ENCODE measurements at places on chromosomes 3 and 15.

DNA sequence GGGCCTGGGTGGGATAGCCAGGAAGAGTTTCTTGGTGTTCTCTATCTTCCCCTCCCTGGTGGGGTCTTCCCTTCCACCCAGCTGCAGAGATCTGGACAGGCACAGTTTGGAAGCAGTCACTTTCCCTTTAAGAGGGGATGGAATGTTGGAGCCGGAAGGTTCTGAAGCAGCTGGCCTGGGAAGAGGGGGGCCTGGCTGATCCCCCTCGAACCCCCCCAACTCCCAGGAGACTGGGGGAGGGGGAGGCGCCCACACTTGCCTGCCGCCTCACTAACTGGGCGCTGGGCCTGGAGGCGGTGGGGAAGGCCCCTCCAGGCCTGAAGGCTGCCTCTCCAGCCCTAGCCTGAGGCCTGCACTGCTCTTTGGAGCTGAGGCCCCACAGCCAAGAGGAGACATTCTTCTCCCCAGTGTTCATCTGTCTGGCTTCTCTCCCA, 1.4 kb downstream of the DVL3 start:
- no peak for DNase-seq

- no peak for DNase-seq
These were observed 23.4 kb downstream of the GOLIM4 start for GRCh38 chr3:168072323-168072650.

- no peak for DNase-seq
These were observed 288.1 kb upstream of the NECTIN3 start for GRCh38 chr3:110783541-110783940.

DNA sequence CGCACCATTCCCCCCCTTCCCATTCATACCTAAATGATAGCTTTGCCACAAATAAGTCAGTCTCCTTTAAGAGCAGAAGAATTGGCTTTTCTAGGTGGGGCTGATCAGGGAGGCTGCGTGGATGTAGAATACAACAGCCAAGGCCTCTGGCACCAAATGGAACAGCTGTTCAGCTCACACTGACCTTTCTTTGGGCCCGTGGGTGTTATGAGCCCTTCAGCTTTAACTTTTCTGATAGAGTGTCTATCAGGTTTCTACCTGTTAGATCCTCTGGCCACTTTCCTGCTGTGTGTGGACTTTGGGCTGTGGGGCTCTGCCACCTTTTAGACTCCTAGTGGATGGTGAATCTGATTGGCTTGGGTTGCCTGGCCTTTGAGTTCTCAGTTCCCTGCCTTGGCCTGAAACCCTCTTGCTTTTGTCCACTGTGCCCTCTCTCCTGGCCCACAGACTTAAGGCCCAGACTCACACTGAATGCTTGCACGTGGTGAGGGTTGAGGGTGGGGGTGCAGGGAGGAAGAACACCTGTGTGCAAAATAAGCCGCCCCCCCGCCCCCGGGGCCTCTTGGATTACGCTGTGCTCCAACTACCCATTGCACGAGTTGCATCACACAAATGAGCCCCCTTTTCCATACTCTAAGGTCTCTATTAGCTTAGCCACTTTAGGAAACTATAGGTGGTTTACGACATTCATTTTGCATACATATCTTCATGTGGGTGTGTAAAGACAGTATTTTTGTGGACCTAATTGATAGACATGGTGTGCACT, 1.3 kb upstream of the RFX7 start:
- DNase-seq = peak; percentile 56

DNA sequence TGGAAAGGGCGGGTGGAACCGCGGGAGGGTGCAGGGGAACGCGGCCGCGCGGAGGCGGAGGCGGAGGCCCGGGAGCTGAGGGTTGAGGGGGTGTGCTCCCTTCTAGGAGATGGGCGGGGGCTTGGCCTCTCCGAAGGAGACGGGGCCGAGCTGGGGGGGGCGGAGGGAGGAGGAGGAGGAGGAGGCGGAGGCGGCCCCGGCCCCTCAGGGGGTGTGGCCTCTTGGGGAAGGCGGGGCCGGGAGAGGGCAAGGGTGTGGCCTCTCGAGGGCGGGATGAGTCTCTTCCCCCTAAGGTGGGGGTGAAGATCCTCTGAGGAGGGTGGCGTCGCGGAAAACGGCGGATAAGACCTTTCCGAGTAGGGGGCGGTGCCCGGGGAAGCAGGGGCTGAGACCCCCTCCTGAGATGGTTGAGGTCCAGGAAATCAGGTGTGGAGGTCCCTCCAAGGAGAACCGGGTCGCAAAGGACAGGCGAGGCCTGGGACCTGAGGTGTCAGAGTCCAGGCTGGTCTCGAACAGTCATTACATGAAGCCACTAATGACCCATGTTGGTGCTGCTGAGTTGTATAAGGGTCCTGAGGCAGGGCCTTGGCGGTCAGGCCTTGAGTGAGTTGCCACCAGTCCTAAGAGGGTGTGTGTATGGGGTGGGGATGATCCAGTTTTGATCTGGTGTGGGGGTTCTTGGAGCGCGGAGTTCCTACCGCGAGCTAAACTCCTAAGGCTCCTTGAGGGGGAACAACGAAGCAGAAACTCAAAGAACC, 759 bp downstream of the WDR6 start:
- peak; percentile 79 for DNase-seq

DNA sequence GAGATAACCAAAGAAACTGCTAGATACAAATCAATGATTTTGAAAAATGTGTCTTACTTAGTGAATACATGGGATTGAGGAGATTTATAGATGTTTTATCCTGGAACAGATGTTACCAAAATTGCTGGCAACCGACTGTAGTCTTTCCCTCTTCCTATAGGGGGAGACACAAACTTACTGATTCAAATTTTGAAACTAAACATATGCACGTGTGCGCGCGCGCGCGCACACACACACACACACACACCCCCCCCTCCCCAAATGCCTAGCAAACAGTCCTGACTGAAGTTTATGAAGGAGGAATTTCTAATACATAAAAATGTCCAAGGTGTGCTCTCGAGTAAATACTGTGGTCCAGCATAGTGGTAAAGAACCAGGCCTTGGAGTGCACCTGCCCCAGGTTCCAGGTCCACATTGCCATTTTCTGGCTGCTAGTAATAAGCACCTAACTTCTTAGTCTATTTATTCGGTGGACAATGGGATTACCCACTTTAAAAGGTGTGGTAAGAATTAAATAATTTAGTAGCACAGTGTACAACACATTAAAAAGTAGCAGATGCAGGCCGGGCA, 18.5 kb upstream of the C3orf62 start:
- peak; percentile 27 for DNase-seq

DNA sequence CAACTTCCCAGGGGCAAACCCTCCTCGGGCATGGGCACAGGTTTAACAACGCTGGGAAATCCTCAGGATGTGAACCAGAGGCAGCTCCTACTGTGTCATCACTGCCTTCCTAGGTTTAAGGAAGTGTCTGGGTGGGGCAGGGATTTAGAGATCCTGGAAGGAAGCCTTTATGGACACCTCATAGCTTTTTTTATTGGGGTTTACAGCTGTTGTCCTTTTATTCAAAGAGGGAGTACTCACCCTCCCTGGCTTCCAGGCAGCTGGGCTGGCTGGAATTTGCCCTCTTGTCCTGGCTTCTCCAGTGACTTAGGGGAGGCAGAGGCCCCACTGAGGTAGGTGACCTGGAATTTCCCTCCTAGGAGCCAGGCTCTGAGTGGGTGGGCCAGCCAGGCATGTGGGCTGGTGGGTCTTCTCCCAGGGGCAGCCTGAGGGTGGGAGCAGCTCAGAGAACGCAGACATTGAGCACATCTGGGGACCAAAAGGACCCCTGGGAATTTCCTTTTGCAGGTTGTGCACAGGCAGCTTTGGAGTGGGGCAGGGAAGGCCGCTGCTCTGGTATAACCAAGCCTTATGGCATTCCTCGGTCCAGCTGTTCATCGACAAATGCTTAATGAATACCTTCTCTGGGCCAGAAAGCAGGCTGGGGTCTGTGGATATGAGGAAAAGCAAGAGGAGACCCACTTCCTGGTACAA, 13.5 kb upstream of the FAM3D start:
- no peak for DNase-seq

DNA sequence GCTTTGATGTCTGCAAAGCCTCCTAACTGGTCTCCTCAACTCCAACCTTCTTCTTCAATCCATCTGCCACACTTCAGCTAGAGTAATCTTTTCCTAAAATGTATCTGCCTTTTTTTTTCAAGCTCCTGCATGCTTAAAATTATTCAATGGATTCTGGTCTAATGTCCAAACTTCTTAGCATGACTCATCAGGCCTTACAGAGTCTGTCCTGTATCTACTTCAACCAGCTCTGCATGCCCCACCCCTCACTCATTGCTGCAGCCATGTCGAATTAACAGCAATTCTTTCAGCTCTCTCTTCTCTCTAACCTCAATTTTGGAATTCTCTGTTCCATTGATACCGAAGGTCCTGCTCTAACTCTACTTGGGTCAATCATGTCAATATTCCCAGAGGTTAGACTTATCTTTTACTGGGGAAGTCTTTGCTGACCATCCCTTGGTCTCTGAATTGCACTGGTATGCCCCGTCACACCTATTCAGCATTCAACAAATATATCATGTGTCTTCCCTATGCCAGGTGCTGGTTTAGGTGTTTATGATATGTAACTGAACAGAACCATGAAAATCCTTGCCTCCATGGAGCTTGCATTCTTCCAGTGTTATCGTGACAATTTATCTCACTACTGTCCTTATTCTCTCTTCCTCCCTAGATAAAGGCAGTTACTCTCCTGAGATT, 88.5 kb upstream of the NANOGP8 start:
- no peak for DNase-seq

DNA sequence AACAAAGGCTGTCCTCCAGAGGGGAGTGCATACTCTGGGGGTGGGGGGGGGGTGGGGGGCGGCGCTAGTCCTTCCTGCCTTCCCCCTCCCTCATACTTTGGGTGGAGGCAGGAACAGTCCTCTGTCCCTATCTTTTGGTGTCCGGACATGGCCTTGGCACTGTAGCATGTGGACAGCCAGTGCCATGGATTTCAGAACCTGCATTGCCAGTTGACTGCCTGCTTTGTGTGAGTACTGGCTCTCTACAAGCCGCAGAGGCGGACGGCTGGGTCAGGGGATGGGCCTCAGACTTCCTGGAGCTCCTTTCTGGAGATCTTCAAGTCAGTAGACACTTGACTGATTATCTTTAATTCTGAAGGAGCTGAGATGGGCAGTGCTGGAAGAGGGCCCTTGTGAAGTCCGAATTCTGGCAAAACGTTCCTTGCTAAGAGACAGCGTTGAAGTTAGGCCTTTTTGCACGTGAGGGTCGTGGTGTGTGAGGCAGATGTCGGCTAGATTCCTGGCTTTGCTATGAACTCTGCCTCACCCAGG, 2.5 kb downstream of the CLDN11 start:
- DNase-seq = no peak

DNA sequence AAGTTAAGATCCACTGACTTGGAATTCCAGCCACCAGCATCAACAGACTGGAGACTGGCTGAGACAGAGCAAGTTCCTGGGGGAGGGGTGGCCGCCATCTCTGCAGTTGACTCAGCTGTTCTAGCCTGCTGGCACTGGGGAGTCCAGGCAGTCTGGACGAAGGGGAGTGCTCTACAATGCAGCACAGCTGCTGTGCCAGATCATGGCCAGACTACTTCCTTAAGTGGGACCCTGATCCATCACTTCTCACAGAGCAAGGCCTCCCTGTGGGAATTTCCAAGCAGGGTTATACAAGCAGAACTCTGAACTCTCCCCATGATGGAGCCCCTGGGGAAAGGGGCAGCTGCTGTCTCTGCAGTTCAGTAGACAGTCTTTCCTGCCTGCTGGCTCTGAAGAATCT, 35.2 kb downstream of the PYGO1 start:
- no peak for DNase-seq

DNA sequence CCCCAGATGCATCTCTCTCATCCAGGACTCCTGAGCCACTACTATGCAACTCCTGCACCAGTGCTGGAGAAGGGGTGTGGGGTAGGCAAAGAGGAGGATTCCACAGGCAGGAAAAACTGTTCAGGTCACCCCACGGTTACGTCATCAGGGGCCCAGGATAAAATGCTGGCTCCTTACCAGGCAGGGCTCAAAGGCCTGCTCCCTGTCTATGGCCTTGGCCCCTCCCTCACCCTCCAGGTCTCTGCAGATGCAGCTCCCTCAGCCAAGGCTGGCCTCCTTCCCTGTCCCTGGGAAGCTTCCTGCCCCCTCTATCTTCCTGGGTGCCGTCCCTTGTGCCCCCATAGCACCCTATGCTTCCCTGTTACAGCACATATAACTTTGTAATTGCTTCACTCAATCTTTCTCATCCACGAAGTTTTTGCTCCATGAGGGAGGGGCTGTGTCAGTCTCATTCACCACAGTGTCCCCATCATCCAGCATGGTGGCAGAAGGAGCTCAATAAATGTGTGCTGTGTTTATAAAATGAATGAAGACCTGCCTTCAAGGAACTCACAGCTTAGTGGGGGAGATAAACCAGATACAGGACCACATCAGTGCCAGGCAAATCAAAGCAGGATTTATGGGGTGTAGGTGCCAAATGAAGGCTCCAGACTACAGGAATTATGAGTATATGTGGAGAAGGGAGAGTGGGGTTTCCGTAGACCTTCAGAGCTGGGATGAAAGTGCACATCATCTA, 18.6 kb downstream of the KBTBD13 start:
- no peak for DNase-seq

DNA sequence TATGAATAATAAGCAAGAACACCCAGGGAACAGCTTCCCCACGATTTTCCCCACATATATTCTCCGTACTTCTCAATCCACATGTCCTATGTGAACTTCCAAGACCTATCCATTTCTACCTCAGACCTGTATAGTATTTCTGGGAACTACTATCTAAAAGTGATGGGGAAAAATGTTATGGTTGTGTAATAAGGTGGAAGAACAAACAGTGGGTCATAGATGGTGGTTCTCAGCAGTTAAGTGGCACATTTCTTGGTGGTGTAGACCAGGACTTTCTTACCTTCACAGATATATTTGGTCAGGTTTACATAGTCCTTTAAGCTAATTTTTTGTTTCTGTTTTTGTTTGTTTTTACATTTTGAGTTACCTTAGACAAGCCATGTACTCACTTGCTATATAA, 675.1 kb downstream of the GBE1 start:
- DNase-seq = no peak

DNA sequence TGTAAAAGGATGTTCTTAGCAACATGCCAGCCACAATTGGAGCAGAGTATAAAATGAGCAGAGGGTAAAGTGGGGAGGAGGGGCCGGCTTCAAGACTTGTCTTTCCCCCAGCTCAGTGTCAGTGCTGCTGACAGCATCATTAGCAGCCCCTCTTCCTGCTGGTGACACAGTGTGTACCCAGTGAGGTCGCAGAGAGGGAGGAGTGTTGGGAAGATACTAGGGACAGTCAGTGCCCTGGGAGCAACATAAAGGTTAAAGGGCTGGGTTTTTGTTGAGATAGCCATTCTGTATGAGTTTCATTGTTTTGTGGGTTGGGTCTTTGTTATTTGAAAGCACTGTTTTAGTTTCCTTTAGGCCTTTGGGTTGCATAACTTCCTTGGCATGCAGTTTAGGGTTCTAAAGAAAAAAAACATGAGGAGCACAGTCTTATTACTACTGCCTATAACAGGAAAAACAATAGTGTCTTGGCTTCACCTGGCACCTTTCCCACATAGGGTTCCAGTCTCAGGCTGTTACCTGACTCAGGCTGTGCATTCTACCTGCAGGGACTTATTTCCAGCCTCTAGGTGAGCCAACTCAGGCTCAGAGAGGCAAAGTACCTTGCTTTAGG, 94.1 kb upstream of the SKOR1 start:
- no peak for DNase-seq

All from NAMALWA (cell line).